ENCODE measurements at places on chromosomes 7 and 10.

GRCh38 chr7:66903360-66904062 is 17.5 kb upstream of the TMEM248 start:
- DNase-seq = no peak

GRCh38 chr10:43921478-43921877 is 272.8 kb upstream of the ZNF32 start:
- no peak for DNase-seq

- DNase-seq = no peak
Measured at GRCh38 chr10:58741673-58742072, 229.0 kb downstream of the BICC1 start.

DNA sequence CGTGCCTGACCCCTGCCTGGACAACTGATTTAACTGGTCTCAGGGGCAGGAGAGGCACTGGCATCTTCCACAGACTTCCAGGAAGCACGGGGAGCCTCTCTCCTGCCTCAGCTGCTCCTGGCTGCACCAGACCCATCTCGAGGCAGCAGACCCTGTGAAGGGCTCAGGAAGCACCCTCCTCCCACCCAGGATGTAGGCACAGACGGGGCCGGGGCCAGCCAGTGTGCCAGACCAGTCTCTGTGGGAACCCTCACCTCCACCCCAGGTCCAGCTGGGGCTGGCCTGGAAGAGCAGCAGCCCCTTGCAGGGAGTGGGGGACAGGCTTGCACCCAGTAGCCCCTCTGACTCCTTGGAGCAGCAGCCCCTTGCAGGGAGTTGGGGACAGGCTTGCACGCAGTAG is 56.3 kb downstream of the RASGEF1A start:
- no peak for DNase-seq

DNA sequence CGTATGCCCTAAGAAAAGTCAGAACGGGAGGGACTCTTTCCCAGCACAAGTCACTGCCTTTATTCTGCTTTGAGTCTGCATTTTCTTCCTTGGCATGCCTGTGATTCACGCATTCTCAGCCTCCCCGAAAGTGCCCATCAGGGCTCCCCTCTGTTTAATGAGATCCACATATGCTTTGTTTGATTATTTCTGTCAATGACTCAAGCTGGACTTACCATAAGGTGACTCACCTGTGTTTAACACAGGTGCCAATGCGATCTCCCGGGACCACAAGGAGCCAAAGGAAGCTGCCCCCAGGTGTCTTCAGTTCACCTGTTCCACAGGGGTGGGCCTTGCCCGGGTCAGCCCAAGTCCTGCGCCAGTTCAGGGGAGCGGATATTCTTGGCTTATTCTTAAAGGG is 386.0 kb upstream of the SHH start:
- DNase-seq = no peak

DNA sequence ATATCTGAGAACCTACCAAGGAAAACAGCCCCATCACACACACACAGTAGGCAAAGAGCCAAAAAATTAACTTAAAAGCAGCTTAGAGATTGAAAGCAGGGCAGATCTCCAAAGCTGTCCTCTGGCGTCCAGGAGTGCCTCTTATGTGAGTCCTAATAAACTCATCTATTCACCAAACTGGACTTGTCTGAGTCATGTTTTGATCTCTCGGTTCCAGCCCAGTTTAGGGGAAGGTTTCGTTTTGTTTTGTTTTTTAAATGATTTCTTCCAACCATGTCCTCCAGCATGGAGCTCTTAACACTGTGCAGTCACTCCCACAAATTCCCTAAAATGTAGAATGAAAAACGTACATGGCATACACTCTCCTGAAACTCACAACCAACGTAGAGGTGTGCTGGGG is 6.7 kb upstream of the PRSS37 start:
- DNase-seq = no peak

DNA sequence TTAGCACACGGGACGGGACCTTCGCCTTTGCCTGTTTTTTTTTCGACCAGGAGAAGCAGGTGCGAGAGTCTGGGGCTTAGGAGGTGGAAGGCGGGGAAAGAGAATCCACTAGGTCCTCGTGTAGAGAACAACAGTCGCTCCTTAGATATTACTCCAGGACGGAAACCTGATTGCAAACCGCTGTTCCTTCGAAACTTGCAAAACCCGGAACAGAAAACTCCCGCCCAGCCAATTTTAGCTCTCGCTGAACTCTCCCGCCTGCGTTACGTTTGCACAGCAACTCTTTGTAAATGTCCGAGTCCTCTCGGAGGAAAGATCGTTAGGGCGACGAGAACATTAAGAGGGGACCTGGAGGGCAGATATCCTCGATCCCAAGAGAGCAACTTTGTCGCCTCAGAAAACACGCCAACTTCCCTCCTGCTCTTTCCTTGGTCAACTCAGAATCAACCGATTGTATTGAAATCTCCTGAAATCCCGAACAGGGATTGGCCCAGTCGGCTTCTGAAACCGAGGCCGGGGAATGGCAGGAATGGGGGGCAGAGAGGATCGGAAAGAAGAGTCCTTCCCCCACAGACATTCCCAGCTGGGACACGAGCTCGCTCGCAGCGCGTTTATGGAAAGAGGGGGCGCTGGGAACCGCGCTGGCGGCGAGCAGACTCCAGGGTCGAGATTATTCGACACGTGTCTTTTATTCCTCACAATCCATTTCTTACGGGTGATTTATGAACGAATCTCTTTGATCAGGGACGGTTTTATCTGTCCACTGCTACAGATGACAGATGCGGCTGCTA is 9.9 kb downstream of the TWIST1 start:
- DNase-seq = no peak

- no peak for DNase-seq
Measured at GRCh38 chr7:94049615-94050014, 45.5 kb upstream of the BET1 start.

DNA sequence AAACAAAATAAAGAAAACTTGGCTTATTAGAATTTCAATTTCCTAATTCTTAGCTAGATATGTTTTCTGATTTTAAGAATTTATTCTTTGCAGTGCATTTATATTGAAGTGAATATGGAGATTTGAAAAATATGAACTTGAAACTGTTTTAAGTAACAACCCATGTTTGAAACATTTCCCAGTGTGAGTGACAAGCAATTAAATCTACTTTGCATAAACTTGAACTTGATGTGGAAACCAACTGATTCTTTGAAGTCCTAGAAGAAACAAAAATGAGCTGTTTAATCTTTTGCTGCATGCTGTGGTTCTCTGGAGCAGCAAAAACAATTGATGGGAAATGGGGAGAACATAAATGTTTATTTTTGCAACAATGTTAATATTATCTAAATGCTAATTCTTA is 430.2 kb downstream of the ARL4A start:
- DNase-seq = no peak

Measured in hippocampal formation (tissue), 2 donors.